ENCODE measurements at places on chromosomes 5 and 9.

DNA sequence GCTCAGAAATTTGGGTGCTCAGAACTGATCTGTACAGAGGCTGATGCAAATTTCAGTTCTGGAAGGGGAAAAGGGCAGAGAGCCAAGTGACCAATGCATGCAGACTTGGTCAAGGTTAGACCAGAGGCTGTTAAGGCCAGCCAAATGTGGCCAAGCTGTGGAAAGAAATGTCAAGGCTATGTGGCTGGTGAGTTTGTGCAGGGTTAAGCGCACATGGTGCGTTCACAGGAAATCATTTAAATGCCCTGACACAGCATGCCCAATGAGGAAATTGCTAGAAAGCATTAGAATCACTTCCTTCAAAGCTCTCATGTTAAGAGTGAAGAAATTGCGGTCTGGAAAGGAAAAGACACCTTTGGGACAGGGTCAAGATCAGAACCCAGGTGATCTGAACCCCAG, 58.0 kb downstream of the PTPN3 start:
- DNase-seq, result no peak

DNA sequence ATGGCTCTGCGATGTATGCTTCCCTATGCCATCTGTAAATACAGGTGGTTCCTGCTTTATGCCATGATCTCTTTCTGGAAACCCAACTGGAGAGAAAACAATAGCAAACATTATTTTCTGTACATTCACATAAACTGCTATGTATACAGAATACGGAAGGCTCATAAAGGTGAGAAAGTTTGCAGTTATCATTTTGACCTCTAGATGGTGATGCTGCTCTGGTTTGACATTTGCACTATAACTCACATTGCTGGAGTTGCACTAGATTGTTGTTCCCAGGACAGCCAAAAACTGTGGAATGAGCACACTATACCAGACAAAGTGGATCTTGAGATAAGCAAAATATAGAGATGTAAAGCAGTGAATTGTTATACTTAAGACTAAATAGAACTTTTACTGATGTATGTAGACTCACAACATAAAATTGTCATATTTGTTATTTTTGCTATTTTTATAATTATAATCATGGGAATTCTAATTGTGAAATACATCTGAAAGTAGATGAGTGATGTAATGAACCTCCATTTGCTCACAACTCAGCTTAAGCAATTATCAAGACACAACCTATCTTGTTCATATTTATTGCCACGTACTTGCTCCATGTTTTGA, 246.5 kb downstream of the PTPRD start:
- DNase-seq, result no peak

GRCh38 chr5:131324303-131324702, 60.5 kb downstream of the CDC42SE2 start:
- DNase-seq, result no peak

- no peak for DNase-seq
Measured at GRCh38 chr5:131766689-131767088, 30.1 kb downstream of the FNIP1 start.
